Stimulated activated CD8-positive, alpha-beta memory T cell treated with anti-CD3 and anti-CD28 coated beads, Interleukin-7, amount 100 ng/mL, for 1 hour (primary cell): ENCODE measurements at places on chromosomes 7 and 10.

DNA sequence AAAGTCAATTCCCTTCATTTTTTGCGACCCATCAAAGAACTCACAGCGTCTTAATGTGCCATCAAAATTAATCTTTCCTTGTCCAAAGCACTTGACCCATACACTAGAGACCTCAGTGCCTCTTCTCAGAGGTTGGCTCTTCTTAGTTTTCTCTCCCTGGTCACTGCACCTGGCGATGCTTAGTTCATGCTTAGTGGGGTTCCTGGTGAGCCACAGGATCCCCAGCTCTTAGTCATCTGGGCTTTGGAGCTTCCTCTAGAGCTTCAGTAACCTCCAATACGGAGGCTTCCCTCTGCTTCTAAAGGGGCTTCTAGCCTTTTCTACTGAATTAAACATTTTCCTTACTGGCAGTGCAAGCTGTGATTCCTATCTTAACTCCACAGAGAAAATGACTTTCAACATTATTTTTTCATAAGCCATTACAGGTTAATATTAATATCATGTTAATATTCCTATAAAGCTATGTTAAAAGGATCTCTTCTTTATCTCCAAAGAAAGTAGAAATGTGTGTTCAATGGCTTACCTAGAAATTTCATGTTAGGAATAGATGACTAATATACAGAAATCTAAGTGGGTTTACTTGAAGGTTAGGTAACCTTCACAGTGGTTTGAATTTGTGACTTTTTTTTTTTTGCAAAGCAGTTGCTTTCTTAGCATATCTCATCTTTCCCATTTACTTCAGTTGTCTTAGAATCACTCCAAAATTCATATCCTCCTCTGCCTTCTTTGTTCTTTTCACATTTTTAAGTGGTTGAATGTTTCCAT lies 295.2 kb downstream of the CAMK1D start:
- no peak for DNase-seq

DNA sequence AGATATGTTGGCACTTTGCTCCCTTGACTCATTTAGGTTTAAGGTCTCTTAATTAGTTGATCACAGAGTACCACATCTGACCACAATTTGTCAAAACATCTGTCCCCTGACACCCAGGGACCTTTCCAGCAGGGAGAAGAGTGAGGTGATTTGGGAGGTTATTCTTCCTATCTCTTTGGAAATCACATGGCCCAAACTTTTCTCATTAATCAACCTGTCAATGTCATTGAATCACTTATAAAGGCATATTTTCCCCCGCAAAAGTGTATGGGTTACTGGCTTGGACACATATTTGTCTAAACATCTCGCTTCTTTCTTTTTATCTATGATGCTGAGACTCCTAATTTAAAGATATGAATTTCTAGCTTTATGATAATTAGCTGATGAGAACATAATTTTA lies 92.4 kb upstream of the RPA3 start:
- no peak for DNase-seq

GRCh38 chr10:131928248-131929095 lies 27.7 kb downstream of the PPP2R2D start:
- no peak for DNase-seq

- no peak for DNase-seq
These were observed 173.5 kb downstream of the PLXNA4 start for GRCh38 chr7:132402751-132403245.

DNA sequence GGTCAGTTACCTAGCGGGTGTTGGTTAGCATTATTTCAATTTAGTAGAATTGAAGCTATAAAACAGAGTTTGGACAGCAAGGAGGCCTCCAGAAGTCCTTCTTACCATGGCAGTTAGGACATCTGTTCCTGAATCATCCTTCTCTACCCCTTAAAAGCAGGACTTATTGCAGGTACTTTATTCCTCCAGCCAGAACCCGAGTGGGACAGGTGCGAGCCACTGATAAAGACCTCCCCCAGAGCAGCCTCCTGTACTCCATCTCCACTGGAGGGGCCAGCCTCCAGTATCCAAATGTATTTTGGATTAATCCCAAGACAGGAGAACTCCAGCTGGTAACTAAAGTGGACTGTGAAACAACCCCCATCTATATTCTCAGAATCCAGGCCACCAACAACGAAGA lies 54.6 kb downstream of the CDHR3 start:
- DNase-seq = no peak

DNA sequence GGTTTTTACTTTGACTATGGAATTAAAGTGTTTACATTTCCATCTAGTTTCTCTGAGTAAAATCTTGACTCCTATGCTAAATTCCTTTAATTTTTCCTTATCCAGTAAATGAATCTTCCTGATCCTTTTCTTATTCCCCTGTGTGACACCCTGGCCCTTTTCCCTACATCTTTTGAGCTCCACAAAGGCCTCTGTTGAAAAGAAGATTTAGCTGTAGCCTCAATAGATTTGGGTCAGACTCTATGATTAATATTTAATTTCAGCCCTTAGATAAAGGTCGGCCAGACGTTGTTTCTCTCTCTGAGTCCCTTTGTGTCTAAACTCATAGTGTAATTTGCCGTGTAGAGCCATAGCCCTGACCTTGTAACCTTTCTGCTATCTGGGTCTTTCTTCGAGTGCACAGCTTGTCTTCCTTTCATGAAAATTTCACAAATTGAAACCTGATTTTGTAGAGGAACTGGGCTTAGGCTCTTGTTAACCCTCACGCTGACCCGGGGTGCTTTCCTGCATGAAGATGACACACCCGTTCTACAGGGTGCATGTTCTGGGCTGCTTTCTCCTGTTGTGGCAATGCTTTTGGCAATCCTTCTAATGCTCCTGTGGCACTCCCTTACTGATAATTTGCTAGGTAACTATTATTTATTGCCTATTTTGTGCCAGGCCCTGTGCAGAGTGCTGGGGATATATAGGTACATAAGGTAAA lies 21.2 kb downstream of the LSMEM1 start:
- DNase-seq = no peak

DNA sequence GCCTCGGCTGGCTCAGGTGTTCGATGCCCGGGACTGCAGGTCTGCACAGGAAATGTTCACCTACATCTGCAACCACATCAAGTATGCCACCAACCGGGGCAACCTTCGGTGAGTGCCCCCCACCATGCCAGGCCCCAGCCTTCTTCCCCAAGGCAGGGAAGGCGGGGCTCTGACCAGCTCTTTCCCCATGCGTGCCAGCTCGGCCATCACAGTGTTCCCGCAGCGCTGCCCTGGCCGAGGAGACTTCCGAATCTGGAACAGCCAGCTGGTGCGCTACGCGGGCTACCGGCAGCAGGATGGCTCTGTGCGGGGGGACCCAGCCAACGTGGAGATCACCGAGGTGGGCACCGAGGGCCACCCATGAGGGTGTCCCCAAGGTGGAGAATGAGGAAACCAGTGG lies 7.5 kb downstream of the NOS3 start:
- no peak for DNase-seq

- no peak for DNase-seq
These were observed 472.8 kb upstream of the CELF2 start for GRCh38 chr10:10544890-10545289.

GRCh38 chr7:45978010-45978681 lies 57.1 kb upstream of the IGFBP3 start:
- DNase-seq = no peak

DNA sequence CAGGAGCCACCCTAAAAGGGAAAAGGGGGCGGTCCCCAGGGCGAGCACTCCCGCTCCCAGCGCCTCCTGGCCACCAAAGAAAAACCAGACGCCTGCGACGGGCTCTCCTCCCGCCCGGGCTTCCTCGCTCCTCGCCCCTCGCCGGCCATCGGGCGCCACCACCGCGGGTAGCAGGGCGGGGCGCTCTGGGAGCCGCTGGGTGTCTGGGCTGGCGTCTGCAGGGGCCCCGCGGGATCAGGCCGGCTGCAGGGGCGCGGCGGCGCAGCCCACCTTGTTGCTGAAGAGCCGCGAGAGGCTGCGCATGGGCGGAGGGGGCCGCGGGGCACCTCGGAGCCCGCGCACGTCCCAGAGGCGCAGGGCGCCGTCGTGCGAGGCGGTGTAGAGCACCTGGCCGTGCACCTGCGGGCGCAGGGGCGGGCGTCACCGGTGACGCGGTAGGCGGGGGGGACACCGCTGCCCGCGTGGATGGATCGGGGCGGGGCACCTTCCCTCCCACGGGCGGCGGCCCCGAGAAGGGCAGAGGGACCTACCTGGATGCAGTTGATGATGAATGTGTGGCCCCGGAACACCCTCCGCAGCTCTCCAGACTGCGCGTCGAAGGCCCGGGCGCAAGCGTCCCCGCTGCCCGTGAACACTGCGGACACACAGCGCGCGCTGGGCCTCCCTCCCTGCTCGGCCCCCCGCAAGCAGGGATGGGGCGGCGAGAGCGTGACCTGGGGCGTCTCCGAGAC lies 28.3 kb downstream of the WDR86 start:
- no peak for DNase-seq

GRCh38 chr7:18241543-18242231 lies 214.0 kb upstream of the PRPS1L1 start:
- DNase-seq = no peak

GRCh38 chr10:11270135-11270857 lies 252.6 kb downstream of the CELF2 start:
- DNase-seq = peak; percentile 57

- DNase-seq = no peak
These were observed 278.2 kb upstream of the TEX47 start for GRCh38 chr7:89073776-89074175.

DNA sequence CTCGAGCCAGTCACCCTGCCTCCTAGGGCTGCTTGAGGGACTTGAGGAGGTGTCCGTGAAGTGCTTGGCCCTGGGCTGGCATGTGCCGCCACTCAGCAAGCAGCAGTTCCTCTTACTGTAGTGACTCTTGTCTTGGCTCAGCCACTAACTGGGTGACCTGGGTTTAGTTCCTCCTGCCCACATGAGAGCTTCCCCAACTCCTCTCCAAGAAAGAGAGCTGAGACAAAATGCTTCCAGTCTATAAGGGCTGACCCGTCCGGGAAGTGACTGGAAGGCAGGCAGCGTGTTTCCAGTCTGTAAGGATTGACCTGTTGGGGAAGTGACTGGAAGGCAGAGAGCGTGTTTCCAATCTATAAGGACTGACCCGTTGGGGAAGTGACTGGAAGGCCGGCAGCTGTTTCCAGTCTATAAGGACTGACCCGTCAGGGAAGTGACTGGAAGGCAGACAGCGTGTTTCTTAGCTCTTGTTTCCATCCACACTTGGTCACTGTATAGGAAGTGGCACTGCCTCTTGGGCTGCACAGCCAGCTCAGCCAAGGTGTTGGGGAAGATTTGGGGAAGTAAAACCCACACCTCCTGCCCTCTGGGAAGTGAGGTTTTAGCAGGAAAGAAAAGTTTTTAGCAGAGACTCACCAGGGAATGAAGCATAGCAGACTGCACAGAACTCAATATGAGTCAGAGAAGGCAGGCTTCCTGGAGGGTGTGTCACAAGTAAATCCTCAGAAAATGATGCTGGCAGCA lies 53.3 kb upstream of the PPIF start:
- DNase-seq = no peak

DNA sequence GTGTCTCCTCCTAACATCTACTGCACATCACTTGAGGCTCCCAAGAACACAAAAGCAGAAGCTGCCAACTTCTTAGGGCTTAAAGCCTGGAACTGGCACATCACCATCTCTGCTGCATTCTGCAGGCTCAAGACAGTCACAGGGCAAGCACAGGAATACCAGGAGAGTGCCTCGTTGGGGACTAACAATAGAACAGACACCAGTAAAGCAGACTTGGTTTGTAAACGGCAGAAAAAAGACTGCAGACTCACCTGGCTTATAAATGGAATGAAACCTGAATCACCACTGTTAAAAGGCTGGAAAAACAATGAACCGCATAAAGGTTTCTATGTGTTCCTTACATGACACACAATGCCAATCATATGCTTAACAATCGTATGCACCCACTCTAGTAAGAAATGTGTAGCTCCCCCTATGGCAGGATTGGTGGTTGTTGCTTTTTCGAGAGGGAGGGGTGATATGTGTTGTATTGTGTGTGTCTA lies 12.8 kb downstream of the RHEB start:
- DNase-seq = no peak

GRCh38 chr7:55280031-55280454 lies 85.1 kb upstream of the LANCL2 start:
- DNase-seq = peak; percentile 8

DNA sequence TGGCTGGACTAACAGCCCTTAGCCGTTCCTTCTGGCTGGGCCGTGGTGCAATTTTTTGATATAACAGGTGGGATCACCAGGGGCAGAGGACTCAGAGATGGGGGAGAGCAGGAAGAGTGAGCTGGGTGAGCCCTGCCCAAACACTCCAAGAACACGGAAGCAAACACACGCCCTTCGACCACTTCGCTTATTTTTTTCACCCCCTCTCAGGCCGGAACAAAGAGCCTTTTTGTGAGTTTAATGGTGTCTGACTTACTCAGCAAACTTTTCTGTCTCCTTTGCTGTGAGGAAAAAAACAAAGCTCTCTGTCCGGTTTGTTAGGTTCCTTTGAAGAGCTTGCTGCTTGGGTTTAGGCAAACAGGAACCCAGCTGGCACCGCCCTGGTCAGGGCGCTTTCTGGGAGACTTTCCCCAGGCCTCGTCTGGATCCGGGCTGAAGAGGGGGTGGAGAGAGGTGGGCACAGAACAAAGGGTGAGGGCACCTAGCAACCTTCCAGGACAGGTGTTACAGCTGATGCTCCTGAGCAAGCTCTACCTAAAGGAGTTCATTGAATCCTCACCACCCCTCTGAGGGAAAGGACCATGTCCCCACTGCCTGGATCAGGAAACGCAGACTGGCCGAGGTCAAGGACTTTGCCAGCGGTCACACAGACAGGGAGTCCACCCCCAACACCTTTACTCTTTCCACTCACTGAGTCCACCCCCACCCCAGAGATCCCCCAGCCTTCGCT lies 23.3 kb downstream of the CALML3 start:
- no peak for DNase-seq

GRCh38 chr10:103576862-103577261 lies 83.4 kb downstream of the NEURL1 start:
- no peak for DNase-seq

GRCh38 chr10:47081264-47081663 lies 170.0 kb downstream of the PTPN20 start:
- no peak for DNase-seq

DNA sequence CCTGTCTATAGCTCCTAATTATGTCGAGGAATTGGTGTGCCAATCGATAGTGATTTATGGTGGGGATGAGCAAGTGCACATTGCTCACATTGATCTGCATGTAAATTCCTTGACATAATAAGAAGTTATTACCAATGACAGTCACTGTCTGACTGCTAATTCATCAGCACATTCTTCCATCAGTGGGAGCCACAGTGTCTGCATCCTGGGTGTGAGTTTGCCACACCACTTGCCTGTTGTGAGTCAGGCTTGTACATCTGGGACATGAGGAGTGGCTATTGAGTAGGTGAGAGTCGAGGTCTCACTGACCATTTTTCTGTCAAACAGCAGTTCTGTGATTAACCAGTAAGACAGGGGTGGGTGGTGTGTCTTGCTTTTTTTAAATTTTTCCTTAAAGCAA lies 263.4 kb downstream of the LRMDA start:
- no peak for DNase-seq

- DNase-seq = no peak
These were observed 404.1 kb upstream of the MKI67 start for GRCh38 chr10:128530301-128530700.
